Right kidney (tissue), 9 donors: ENCODE measurements at places on chromosomes 3 and 15.

DNA sequence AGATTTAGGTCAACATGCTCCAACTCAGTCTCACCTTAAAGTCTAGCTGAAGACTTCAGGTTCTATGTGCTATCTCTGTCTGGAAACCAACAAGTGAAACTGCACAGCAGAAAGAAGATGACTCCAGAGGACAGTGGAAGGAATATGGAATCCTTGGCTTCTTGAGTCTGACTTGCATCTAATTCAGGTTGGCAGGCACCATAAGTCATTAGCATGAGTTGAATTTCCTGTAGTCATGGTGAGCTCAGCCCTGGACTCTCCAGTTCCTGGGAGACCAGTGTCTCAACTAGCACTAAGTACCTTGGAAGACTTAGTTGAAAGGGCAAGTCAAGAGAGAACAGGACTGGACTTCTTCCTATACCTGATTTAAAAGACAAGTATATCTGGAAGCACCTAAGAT lies 129.7 kb downstream of the DTWD1 start:
- no peak for DNase-seq

DNA sequence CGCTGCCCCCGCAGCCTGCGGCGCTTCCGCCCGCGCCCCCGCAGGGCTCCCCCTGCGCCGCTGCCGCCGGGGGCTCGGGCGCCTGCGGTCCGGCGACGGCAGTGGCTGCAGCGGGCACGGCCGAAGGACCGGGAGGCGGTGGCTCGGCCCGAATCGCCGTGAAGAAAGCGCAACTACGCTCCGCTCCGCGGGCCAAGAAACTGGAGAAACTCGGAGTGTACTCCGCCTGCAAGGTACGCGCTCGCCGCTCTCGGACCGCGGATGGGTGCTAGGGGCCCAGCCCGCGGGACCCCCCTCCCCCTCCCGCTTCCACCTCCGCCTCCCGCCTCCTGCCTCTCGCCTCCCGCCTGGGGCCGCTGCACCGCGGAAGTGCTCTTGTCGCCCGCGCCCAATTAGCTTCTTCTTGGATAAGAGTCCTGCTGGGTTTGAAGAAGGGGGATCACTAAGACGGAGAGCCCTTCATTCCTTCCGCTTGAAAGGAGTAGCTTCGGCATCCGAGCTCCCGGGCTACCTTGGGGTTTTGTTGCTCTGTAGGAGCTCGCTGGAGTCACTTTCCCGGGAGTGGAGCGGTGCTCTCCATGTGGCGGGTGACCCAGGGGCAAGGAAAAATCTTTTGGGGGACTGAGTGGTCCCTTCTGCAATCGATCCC lies 426 bp downstream of the KAT2B start:
- DNase-seq: peak; percentile 85

- DNase-seq: no peak
Measured at GRCh38 chr3:99972380-99973104, 141.8 kb downstream of the FILIP1L start.

DNA sequence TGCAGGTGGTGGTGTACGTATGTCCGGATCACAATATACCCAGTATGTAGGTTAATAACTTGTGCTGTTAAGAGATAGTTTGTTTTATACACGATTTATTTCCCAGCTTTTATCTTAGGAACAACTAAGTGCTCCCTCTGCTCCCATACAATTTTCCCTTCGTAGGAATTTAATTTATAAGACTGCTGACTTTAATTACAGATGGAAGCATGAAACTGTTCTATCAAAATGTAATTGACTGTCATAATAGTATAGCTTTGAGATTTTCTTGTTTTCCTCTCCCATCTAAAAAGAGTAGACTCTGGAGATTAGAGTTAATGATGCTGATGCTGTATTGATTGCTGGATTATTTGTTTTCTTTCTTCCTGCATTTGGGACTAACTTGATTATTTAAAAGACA lies 370.7 kb upstream of the SGO1 start:
- DNase-seq: no peak

GRCh38 chr3:187799942-187800641 lies 54.8 kb upstream of the BCL6 start:
- no peak for DNase-seq
